ENCODE measurements at places on chromosomes 7 and 10.

- DNase-seq = no peak
These were observed 70.3 kb downstream of the UNCX start for GRCh38 chr7:1302936-1303335.

- no peak for DNase-seq
These were observed 86.1 kb upstream of the PCBD1 start for GRCh38 chr10:70974351-70974901.

- DNase-seq = no peak
These were observed 4.0 kb upstream of the PKD1L1 start for GRCh38 chr7:47952224-47952623.

DNA sequence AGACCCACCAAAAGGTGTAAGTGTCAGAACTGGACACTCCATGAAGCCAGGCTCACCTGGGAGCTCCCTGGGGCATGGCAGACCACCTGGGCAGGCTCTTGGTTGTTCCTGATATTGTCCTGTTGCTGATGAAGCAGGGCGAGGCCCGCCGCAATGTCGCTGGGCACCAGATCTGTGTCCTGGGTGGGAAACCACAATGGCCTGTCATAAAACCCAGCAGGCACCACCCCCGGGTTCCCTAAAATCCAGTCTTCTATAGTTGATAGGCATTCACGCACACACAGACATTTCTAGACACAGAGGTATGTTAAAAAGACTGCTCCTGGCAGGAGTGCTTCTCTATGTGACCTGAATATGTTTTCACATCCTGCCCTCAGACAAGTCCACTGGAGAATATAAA lies 15.0 kb downstream of the DAGLB start:
- no peak for DNase-seq

GRCh38 chr7:90178166-90178565 lies 23.9 kb downstream of the STEAP1 start:
- no peak for DNase-seq
